ENCODE measurements at places on chromosomes 6 and 20. TPM values are rescaled to one million over a fixed set of nuclear protein-coding genes. Genes with fewer than 3 reads are reported as not detected.

DNA sequence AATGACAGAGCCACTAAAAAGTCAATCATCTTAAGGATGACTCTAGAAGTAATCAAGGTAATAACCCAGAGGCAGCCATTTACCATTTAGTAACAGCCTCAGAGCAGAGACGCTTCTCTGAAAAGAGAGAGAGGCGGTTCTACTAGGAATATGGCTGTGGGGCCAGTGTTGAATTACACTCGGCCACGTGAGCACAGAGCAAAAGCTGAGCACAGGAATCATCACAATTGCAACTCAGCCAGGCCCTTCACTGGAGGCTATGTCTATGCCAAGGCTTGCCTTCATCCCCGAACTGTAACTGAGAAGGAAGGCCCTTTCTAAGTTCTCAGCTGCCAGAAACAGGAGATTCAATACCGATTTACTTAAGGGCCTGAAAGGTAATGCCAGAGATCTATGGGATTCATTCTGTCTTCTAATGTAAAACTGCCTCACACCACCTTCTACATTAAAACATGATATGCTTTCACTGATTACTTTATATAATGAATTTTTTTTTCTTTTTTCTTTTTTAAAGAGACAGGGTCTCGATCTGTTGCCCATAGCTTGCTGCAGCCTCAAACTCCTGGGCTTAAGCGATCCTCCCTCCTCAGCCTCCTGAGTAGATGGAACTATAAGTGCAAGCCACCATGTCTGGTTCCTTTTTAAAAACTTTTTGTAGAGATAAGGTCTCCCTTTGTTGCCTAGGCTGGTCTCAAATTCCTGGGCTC, 67.6 kb downstream of the NUDT3 start:
- DNase-seq: no peak
- H3K4me1 ChIP-seq: peaks cover 6% of the 10 kb centered on the region
- H3K4me3 ChIP-seq: no peak overlapping the region
- H3K27ac ChIP-seq: no peak overlapping the region

Gene DEFB116
- total RNA-seq: not detected

Gene TNNC2
- not detected for total RNA-seq

Gene KCNG1
- 12.3 TPM for total RNA-seq

Gene HLA-DQA1
- total RNA-seq: 3.6 TPM

- no peak for DNase-seq
- no peaks in the 10 kb centered on the region for H3K4me1 ChIP-seq
- H3K27ac ChIP-seq: peak overlapping the region; percentile 21
Observed at GRCh38 chr6:5323979-5324378, 62.7 kb downstream of the FARS2 start.

DNA sequence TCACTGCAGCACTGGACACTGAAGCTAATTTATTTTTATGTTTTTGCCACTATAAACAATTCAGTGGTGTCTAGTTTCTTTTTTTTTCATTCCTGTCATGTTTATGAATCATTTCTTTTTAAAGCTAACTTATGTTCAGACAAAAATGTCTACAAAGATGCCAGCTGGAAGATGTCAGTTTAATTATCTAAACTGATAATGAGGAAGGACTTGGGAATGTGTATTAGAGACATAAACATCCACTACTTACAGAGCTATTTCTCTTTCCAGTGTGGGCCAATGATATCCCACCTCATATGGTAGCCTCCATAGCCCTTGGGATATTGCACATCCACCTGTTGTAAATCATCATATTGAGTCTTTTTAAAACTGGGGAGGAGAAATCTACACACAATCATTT, 132.1 kb upstream of the FAM184A start:
- no peak overlapping the region for H3K27ac ChIP-seq
- no peaks in the 10 kb centered on the region for H3K27me3 ChIP-seq
- peaks cover 16% of the 10 kb centered on the region for H3K36me3 ChIP-seq
- no peak for DNase-seq

DNA sequence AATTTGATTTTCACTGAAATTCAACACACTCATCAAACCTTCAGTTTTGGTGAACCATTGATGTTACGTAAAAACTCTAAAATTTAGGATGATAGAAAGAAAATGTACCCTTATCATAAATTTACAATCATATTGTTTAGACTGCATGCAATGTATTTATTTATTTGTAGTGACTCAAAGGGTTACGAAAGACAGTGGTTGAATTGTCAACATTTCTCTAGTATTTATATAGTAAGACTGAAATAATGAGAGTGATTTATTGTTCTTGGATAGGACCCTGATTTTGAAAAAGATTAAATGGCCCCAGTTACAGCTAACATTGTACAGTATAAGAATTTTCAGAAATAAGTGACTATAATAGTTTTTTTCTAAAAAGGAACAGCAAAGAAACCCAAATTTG, 591.5 kb downstream of the RFPL4B start:
- no peaks in the 10 kb centered on the region for H3K27me3 ChIP-seq
- no peaks in the 10 kb centered on the region for H3K4me1 ChIP-seq
- no peaks in the 10 kb centered on the region for H3K36me3 ChIP-seq
- H3K4me3 ChIP-seq: no peak overlapping the region
- no peak for DNase-seq

Gene SEMG1
- total RNA-seq: not detected

DNA sequence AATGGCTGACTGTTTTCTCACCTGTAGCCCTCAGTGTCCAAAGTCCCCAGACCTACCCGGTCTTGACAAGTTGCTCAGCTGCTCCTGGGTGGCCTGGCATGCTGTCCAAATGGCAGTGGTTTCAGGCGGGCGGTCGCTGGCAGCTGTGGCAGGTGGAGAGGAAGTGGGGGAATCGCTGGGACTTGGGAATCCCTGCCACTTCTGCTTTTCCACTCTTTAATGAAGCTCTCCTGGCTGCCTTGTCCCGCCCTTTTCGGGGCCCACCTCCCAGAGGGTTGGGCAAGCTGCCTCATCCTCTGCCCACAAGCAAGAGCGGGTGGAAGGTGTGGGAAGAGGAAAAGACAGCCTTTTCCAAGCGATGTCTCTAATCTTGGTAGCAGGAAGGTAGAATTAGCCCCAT, at the start of gene OCSTAMP:
OCSTAMP (minus strand) TSS at position 194 of the 400 bp plus-strand sequence; CDS start at position 100, 94 bp downstream.
- no peak for DNase-seq
- no peaks in the 10 kb centered on the region for H3K27me3 ChIP-seq
- no peaks in the 10 kb centered on the region for H3K36me3 ChIP-seq
- peaks cover 51% of the 10 kb centered on the region for H3K4me1 ChIP-seq
- peak within 1 kb of the TSS; percentile 14 for H3K27ac ChIP-seq

- no peak overlapping the region for H3K27ac ChIP-seq
- no peaks in the 10 kb centered on the region for H3K4me1 ChIP-seq
- no peak for DNase-seq
Observed at GRCh38 chr20:11791316-11791715, 126.4 kb upstream of the BTBD3 start.

GRCh38 chr20:7237251-7237650, 469.8 kb downstream of the BMP2 start:
- H3K36me3 ChIP-seq: no peaks in the 10 kb centered on the region
- DNase-seq: no peak
- H3K4me3 ChIP-seq: no peak overlapping the region
- H3K27me3 ChIP-seq: no peaks in the 10 kb centered on the region
- no peaks in the 10 kb centered on the region for H3K4me1 ChIP-seq

DNA sequence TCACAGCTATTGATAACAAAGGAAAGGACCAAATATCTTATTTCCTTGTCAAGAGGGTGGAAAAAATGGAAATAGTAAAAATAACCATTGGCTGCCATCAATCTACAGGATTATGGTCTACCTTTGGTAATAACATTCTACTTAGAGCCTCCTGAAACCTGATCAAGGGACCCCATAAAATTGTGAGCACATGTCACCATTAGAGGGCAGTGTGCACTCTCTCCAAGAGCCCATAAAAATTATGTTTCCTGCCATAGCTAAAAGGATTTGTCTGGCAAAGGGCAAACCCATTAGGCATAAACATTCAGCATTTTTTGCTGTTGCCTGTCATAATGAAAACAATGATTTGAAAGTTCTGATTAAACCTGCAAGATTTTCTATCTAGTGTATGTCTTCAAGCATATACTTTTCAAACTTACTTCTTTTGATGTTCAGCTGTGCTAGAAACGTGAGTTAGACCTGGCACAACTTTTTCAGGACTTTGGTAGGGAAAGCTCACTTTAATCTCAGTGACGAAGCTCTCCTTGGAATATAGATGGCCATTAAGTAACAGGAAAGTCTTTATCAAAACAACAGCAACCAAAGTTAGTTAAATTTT, 120.7 kb upstream of the ZFP64 start:
- DNase-seq: peak; percentile 86
- peaks cover 6% of the 10 kb centered on the region for H3K4me1 ChIP-seq
- H3K36me3 ChIP-seq: no peaks in the 10 kb centered on the region
- H3K27me3 ChIP-seq: peaks cover 2% of the 10 kb centered on the region
- no peak overlapping the region for H3K27ac ChIP-seq

Gene SLC17A5
- total RNA-seq: 4.9 TPM

- no peak for DNase-seq
- no peak overlapping the region for H3K4me3 ChIP-seq
- no peaks in the 10 kb centered on the region for H3K27me3 ChIP-seq
- H3K36me3 ChIP-seq: no peaks in the 10 kb centered on the region
- no peak overlapping the region for H3K27ac ChIP-seq
Observed at GRCh38 chr6:81700414-81700813, 52.1 kb downstream of the TENT5A start.

- peaks cover 2% of the 10 kb centered on the region for H3K27me3 ChIP-seq
- DNase-seq: no peak
- no peaks in the 10 kb centered on the region for H3K4me1 ChIP-seq
- no peak overlapping the region for H3K4me3 ChIP-seq
Observed at GRCh38 chr6:133309579-133309978, 68.4 kb downstream of the EYA4 start.

DNA sequence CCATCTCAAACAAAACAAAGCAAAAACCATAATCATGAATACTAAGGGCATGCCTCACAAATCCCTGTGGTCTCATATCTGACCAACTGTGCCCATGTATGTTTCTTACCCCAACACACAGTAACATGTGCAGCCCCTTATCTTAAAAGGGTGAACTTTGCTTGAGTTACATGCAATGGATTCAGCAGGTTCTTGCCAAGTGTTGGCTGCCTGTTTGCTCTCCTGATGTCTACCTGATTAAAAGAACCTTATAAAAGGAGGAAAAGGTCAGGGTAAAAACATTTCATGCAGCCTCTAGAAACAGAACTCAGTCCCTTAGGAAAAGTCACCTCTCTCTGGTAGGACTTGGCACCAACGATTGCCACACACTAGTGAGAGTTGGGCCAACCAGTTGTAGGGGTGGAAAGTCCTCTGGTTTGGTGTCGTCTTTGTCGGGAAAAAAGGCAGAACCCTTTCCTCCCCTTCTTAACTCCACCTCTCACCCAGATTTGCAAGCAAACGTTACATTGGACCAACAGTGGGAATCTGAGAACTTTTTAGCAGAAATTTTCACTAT, 14.0 kb upstream of the LRRN4 start:
- no peak for DNase-seq
- no peak overlapping the region for H3K27ac ChIP-seq
- H3K4me1 ChIP-seq: no peaks in the 10 kb centered on the region
- no peaks in the 10 kb centered on the region for H3K36me3 ChIP-seq

GRCh38 chr20:49284818-49285217, 7.0 kb upstream of the ZNFX1 start:
- peaks cover 100% of the 10 kb centered on the region for H3K36me3 ChIP-seq
- H3K4me1 ChIP-seq: peaks cover 74% of the 10 kb centered on the region
- no peak overlapping the region for H3K27ac ChIP-seq
- H3K4me3 ChIP-seq: peak overlapping the region; percentile 99
- DNase-seq: no peak

Data from activated CD4-positive, alpha-beta T cell treated with anti-CD3 and anti-CD28 coated beads, Interleukin-2, amount 10 ng/mL, durations not matched to agents 24 days and 14 days (primary cell).